T follicular helper cell (primary cell): ENCODE measurements at places on chromosomes 1 and 21.

DNA sequence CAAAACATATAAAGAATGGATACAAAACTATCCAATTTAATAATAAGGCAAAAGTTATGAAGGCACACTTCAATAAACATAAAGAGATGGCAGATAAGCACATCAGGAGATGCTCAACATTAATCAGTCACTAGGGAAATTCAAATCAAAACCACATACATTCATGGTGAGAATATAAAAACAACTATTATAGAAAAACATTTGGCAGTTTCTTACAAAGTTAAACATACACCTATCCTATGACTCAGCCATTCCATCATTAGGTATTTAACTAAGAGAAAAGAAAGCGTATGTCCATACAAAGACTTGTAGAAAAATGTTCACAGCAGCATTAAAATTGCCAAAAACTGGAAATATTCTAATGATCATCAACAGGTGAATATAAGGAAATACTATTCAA, 44.3 kb downstream of the KIFAP3 start:
- DNase-seq: no peak

GRCh38 chr1:153238527-153238926, 21.0 kb upstream of the LORICRIN start:
- DNase-seq: no peak

DNA sequence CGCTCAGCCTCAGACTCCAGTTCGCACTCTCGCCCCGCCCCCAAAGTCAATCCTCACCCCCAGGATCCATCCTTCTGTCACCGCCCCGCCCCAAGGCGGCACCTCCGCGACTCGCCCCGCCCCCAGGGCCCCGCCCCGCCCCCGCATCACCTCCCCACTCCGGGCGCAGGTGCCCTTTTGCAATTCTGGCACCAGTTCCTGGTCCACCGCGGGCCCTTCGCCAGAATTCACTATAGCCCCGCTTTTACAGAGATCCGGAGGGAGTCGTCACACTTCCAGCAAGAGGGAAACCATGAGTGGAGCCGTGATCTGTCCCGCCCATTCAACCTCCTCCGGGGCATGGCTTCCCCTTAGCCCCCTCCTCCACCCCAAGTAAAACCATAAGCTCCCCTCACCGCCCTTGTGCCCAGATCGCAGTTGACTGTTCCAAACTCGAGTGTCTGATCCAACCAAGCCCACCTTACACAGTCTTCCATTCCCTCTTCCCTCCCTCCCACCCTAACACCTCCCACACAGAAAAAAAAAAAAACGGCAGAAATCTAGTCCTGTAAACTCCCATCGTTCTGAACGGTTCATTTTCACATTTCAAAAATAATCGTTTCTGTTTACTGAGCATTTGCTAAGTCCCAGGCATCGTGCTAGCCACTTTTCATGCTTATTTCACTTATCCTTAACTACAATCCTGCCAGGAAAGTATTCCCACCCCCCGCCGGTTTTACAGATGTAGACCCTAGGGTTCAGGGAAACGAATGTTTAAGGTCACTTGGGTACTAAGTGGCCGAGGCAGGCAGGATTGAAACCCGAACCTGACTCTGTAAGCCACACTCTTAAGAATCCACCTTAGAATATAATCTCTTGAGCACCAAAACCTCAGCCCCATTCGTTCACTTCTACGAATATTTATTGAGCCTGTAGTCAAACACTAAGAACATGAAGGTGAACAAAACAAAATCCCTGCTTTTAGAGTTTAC, 1.3 kb upstream of the DNAJC16 start:
- no peak for DNase-seq

- DNase-seq: no peak
These were observed 33.6 kb downstream of the SLC35D1 start for GRCh38 chr1:67020304-67020703.

GRCh38 chr1:41342774-41343355, 18.4 kb upstream of the FOXO6 start:
- DNase-seq: no peak
